Hippocampal formation (tissue), 2 donors: ENCODE measurements at places on chromosomes 2 and 18.

DNA sequence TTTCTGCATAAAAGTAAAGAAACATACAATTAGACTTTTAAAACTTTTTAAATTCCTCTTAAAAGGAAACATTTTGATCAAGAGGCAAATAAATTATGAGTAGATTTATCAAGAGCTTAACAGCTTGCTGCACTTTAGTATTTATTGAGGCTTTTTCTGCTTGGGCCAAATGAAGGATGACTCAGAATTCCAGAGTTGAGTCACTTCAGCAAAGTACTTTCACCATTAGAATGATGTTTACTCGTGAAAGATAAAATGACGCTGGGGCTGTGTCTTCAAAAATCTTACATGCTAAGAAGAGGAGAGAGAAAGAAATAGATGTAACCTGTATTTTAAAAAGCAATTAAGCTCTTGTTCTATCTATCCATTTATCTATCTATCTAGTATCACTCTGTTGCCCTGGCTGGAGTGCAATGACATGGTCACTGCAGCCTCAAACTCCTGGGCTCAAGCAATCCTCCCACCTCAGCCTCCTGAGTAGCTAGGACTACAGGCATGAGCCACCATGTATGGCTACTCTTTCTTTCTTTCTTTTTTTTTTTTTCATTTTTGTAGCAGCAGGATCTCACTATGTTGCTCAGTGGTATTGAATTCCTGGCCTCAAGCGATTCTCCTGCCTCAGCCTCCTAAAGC lies 75.3 kb upstream of the RIOK3 start:
- no peak for DNase-seq

DNA sequence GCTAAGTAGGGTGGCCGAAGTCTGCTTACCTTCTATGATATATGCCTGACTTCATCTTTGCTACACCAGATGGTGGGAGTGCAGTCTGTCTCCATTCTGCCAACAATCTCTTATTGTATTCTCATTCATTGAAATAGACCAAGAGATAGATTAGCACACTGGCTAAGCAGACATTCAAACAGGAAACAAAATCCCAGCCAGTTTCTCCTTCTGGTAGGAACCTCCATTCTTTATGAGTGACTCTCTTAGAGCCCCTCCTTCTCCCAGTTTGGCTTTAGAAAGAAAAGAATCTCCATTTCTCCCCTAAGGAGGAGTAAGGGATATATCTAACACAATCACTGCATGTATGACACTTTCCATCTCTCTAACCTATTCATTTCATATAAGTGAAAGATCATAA lies 118.9 kb upstream of the COL5A2 start:
- DNase-seq = no peak

DNA sequence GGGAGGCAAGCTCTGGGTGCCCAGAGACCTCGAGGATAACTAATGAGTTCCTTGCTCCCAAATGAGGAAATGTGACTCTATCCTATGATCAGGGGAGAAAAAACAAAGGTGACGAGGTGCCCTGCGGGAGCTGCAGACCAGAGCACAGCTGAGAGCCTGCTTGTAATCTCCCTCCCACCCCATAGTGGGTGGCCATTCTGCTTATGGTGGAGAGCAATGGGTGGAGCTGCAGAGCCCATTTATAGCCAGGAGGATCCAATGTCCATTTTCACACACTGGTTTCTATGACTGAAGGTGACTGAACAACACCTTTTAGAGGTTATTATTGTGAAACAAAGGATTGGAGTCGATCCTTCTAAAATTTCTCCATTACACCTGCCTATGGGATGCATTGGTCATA lies 153.3 kb downstream of the COL6A3 start:
- no peak for DNase-seq

DNA sequence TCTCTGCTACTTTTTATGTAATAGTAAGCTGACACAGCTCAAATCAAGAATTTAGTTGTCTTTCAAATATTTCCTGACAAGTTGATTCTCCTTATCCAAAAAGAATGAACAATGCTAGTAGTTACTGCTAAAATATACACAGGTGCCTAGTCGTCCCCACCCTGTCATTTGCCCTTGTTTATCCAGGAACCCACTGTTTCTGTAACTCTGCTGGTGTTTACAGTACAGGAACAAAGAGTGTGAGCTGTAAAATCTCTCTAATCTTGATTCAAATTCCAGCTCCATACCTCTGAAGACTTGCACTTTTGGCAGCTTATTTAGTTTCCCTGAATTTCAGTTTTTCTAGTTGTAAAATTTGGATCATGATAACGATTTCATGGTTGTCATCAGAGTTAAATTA lies 21.1 kb upstream of the SCYGR2 start:
- DNase-seq = no peak

DNA sequence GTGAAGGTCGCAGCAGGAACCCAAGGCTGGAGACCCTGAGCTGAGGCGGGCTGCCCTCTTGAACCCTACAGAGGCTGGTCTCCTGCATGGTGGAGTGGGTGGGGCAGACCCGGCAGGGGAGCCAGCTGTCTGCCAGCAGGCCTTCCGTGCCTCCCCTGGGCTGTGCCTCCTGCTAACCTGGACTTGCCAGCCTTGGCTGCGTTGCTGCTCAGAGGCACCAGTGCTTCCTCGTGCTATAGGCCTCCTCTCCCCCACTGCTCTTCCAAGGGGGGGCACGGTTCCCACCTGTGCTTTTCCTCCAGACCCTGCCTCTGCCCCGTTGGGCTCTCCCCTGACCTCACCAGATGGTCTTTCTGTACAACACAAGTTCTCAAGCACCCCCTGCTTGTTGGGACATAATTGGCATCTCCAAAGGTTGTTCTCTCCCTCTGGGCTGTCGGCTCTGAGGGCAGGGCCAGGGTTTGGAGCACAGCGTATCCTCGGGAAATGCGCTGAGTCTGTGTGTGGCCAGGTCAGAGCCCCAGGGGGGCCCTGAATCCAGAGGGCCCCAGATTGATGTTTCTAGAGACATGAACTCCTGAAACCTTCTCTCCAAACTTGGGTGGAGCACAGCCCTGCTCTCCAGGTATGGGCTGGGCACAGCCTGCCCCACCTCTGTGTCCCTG lies 6.7 kb downstream of the ARHGEF4 start:
- no peak for DNase-seq
